ENCODE measurements at places on chromosomes 11 and 22. TPM values are rescaled to one million over a fixed set of nuclear protein-coding genes. Genes with fewer than 3 reads are reported as not detected.

OR51Q1 gene
- not detected for total RNA-seq

DNA sequence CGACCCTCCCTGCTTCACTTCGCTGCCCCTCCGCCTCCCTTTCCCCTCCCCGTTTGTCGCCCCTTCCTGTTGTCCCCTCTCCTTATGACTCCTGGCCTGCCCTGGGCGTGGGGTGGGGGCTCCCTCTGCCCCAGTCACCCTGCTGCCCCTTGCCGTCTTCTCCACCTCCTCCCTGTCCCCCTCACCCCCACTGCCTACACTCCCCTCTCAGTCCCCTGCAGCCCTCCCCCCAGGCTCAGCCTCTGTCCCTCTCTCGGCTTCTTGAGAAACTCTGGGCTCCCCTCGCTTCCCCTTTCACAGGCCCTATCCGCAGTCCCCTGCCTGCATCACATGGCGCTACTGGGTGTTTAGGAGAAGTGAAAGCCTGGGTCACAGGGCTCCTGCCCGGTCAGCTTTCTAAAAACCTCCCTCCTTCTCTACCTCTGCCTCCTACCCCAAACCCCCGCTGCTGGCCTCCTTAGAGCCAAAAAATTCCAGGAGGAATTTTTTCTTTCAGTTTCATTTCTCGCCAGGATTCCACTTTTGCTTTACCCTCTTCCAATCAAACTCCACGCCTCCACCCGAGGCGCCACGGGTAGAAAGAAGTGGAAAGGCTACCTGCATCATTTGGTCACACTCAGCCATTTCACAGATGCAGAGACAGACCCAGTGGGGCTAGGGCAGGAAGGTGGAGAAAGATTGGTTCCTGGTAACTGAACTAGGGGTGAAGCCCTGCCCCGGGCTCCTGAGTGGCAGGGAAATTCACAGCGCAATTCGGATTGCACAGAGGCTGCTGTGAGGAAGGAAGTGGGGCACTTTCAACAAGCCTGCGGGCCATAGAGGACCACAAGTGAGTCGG, at the start of gene SLC15A3:
SLC15A3 (minus strand) TSS at position 273 of the 838 bp plus-strand sequence. CDS start 625 bp downstream, outside the sequence.
- DNase-seq: peak; percentile 75

- DNase-seq: no peak
These were observed 72.1 kb upstream of the CD44 start for GRCh38 chr11:35066783-35067423.

- DNase-seq: no peak
These were observed 24.2 kb downstream of the FBLN1 start for GRCh38 chr22:45526768-45527360.
